ENCODE measurements at places on chromosomes 3 and 15. TPM values are rescaled to one million over a fixed set of nuclear protein-coding genes. Genes with fewer than 3 reads are reported as not detected.
A peak's percentile ranks its signal among the peaks of the same experiment; 100 is the strongest.

Gene GCNT3
- polyA plus RNA-seq = not detected

Gene NR1I2
- polyA plus RNA-seq = 0.11 TPM

- no peak for DNase-seq
Measured at GRCh38 chr3:188267790-188268335, 113.9 kb downstream of the LPP start.

- DNase-seq = no peak
Measured at GRCh38 chr3:105948101-105948500, 79.3 kb upstream of the CBLB start.

GRCh38 chr15:42315521-42315920 is 42.3 kb upstream of the TMEM87A start:
- DNase-seq = no peak

- DNase-seq = peak; percentile 12
Measured at GRCh38 chr3:113070072-113070640, 79.4 kb downstream of the GTPBP8 start.

All from heart left ventricle (tissue), 16 donors.